Fibroblast of gingiva (primary cell): ENCODE measurements at places on chromosomes 2 and 18.

DNA sequence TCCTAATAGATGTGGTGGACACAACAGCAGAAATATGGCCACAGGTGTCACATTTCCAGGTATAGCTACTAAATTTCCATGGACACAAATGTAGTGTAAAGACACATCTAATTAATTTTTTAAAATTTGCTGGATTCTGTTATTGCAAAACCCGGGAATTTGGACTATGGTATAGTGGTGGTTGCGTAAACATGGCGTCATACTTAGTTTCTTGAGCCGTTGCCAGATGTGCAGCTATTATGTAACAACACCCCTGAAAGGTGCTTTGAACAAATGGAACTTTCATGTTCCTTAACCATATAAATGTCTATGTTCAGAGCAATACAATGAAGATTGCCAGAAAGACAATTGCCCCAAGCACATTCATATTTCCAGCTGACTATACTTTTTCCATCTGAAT, 85.9 kb downstream of the HRH4 start:
- no peak for DNase-seq

GRCh38 chr18:1916869-1917523, 654.3 kb downstream of the METTL4 start:
- no peak for DNase-seq

- DNase-seq = no peak
Observed at GRCh38 chr2:73899801-73900336, 7.1 kb downstream of the ACTG2 start.

GRCh38 chr2:31785876-31786275, 205.1 kb upstream of the SRD5A2 start:
- no peak for DNase-seq

GRCh38 chr2:223020971-223021675, 30.9 kb upstream of the KCNE4 start:
- no peak for DNase-seq
